ENCODE measurements at places on chromosomes 2 and 18.
A peak's percentile ranks its signal among the peaks of the same experiment; 100 is the strongest.

GRCh38 chr18:38575023-38575422 is 1009.4 kb upstream of the CELF4 start:
- DNase-seq, result no peak

DNA sequence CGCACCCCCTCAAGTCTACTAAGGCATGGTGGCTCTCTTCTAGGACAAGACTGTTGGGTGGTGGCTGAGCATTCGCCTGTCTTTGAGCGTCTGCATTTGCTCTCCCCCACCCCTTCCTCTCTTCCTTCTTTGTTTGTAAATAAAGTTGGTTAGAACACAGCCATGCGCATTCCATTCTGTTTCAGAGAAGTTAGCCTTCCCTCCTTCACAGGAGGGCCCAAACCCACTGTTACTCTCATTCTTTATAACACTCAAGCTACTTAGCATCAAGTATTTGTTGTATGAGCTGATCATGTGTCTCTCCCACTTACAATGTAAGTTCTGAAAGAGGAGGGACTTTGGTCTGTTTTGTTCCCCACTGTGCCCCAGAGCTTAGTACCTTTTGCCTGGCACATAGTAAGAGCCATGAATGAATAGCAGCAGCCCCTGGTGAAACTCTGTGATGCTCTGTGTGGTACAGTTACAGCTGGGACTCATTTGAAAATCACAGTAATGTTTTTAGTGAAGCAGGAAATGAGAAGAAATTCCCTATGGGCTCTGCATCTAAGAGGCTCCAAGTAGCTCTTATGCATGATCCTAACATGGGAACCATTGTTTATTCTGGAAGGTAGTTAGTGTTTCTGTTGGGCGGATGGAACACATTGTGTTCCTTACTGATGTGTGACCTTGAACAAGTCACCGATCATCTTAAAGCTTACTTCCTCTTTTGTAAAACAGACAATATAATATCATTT is 7.7 kb downstream of the MGAT5 start:
- DNase-seq, result no peak

- no peak for DNase-seq
Observed at GRCh38 chr18:62258616-62259015, 66.5 kb upstream of the TNFRSF11A start.

DNA sequence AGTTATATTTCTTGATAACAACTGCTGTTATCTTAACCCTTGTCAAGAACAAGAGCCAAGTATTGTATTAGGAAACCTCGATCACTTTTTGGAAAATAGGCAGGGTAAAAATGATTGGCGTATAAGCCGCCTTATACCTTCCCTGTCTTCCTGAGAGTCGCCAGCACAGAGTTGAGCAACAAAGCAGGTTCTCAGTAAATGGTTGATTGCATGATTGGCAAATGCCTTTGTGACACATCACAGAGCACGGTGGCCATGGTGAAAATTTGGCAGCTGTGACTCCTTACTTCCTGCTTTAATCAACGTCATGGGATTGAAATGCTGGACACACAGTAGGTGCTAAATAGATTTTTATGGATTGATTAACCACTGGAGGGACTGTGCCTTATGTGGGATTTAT is 3.9 kb upstream of the KLHL29 start:
- no peak for DNase-seq

DNA sequence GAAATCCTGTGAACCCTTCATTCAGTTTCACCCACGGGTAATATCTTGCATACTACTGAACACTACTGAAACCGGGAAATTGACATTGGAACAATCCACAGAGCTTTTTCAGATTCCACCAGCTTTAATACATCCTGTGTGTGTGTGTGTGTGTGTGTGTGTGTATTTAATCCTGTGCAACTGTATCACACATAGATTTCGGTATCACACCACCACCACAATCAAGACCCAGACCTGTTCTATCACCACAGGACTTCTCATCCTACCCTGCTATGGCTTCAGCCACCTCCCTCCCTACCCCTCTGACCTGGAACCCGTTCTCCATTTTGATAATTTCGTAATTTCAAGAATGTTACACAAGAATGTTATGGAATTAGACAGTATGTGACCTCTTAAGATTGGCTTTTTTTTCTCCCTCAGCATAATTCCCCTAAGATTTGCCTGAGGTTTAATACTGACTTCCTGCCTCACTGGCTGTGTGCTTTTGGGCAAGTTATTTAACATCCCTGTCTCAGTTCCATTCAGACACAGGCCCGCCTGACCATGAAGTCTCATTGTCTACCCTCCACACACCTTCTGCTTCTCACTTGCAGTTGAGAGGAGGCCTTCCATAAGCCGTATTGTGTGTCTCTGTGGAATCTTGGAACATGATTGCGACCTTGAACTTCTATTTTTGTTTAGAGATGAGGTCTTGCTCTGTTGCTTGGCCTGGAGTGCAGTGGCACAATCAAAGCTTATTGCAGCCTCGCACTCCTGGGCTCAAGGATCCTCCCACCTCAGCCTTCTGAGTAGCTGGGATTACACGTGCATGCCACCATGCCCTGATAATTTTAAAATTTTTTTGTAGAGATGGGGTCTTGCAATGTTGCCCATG is 14.4 kb upstream of the TMEM131 start:
- DNase-seq, result no peak

DNA sequence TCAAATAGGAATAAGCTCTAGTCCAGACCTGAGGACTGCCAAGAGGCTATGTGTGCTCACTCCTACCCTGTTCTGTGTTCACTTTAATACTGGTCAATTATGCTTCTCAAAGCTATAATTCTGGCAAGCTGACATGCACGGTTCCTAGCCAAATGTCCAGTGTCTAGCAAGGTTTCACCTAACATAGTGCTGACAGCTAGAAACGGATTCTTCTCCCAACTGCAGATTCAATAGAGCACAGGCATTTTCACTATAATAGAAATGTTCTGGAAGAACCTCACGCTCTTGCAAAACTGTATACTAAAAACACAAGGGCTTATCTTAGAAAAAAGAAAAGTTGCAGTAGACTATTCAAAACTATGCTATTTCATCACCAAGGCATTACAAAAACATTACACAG is 45.1 kb downstream of the HDAC4 start:
- no peak for DNase-seq

DNA sequence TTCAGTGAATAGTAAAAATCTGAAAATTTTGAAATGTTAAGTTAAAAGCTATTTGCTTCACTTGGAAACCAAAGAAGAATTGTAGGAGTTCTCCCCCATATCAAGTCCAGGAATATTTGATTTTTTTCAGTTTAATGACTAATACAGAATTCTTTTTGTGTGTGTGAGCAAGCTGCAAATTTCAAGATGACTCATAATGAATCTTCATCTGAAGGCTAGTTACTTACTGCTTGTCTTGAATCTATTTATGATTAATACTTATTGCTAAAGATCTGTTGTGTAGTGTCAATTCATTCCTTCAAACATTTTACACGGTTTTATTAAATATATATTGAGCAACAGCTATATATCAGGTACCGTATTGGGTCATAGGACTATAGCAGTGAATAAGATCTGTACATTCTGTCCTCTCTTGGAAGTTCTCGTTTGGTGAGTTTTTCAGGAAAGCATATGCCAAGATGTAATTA is 47.8 kb upstream of the CAVIN2 start:
- DNase-seq, result no peak

GRCh38 chr2:22628221-22628620 is 756.8 kb upstream of the KLHL29 start:
- DNase-seq, result peak; percentile 53

DNA sequence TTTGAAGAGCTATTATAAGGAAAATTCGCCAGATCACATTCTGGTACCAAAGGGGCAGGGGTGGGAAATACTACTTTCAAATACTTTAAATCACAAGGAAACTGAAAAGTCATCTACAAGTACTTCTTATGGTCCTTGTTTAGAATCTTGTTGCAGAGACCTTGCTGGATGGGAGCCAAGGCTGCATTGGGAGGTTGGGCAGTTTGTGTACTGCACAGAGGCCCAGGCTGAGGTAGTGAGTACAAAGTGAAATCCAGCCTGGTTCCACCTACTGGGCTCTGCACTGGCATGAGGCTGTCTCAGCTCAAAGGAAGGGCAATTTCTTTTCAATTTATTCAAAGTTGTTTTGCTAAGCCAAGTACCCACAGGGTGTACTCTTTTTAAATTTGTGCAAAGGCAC is 140.3 kb upstream of the DLX2 start:
- DNase-seq, result no peak

DNA sequence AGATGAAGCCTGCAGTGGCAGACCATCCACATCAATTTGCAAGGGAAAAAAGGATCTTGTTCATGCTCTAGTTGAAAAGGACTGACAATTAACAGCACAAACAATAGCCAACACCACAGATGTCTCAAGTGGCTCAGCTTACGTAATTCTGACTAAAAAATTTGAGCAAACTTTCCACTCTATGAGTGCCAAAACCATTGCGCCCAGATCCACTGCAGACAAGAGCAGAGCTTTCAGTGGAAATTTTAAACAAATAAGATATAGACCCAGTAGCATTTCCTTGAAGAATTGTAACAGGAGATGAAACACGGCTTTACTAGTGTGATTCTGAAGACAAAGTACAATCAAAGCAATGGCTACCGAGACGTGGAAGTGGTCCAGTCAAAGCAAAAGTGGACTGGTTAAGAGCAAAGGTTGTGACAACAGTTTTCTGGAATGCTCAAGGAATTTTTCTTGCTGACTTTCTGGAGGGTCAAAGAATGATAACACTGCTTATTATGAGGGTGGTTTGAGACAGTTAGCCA is 12.0 kb upstream of the ZNF396 start:
- no peak for DNase-seq

DNA sequence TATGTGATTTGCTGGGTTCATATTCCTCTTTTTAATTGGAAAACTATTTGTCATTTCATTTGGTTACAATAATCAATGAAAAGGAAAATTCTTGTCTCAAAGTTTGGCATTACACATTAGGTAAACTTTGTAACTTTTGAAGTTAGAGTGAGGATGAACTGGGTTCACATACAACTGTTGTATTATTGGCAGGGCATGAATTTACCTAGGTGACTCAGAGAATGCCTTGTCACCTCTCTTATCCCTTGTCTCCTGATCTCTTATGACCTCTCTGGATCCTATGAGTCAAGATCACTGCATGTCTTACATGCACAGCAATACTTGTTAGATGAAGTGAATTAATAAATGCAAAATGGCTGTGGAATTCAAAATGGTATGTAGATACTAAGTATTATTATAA is 563.4 kb upstream of the GCFC2 start:
- DNase-seq, result no peak

DNA sequence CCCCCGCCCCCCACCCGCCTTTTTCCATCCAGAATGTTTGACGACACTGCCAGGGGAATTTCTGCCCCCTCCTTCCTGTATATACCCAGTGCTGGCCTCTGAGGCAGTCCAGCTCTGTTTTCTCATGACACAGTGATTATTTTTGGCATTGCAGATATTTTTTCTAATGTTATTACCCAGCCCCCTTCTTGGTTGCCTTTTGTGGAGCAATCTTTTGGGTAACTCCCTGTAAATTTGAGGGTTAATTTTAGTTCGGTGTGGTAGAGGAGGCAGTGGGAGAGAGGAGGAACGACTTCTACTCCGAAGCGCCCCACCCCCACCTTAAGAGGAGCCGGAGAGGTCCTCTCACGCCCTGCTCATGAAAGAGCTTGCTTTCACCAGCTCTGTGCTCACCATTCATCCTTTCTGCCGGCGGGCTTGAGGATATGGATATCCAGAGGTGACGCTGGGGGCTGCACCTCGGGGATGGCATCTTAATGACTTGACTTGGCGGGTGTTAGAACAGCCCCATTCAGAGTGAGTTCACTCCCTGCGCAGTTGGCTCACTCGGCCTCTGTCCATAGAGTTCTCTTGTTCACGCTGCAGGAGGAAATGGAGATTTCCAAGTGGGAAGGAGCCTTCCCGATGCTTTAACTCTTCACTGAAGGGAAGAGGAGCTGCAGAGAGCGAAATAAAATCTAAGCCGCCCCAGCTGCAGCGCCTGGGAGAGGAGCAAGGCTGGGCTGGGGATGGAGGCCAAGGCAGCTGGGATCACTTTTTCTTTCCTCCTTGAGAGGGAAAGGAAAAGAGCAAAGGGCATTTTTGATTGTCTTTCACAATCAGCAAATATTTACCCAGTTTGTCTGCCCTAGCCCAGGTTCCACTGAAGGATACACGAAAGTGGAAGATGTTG is 38.4 kb downstream of the EPAS1 start:
- DNase-seq, result peak; percentile 81

- DNase-seq, result no peak
Observed at GRCh38 chr2:224885291-224885690, 157.0 kb downstream of the DOCK10 start.

DNA sequence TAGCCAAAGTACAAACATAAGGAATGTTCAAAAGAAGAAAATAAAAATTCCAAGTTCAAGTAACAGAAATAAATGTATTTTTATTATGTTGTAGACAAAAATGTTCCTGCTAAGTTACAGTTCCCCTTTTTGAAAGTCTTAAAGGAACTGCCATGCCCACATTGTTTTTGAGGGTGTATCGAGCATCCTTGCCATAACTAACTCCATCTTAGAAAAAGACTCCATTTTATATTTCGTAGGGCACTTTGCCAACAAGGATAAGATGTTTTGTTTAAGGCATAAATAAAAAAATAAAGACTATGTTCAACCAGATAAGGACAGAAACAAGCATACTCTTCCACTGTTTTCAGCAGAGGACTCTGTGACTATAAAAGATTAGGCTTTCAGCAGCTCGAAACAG is 67.3 kb downstream of the TMEM237 start:
- DNase-seq, result no peak

DNA sequence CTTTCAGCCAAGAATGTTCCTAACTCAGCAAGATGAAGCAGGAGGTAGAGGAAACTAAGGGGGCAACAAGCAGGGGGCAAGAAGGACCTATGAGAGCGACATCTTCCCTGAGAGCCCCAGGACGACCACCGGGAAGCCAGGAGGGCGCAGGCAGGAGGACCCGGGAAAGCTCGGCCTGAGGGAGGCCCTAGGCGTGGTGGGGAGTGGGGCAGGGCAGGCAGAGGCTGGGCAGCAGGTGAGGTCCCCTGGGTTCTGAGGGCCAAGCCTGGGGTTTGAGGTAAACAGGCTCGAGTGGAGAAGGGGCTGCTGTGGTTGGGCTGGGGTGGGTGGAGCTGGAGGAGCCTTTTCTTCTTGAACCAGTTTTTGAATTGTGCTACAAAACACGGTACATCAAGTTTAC is 1.3 kb upstream of the ALPI start:
- no peak for DNase-seq

GRCh38 chr2:224208007-224208406 is 168.9 kb upstream of the SERPINE2 start:
- DNase-seq, result no peak

GRCh38 chr2:68799140-68800026 is 64.8 kb downstream of the ARHGAP25 start:
- no peak for DNase-seq
